Posterior cingulate gyrus (tissue), 11 donors: ENCODE measurements at places on chromosomes 1 and 21.

GRCh38 chr1:227169343-227169742, 148.9 kb downstream of the CDC42BPA start:
- DNase-seq, result no peak

DNA sequence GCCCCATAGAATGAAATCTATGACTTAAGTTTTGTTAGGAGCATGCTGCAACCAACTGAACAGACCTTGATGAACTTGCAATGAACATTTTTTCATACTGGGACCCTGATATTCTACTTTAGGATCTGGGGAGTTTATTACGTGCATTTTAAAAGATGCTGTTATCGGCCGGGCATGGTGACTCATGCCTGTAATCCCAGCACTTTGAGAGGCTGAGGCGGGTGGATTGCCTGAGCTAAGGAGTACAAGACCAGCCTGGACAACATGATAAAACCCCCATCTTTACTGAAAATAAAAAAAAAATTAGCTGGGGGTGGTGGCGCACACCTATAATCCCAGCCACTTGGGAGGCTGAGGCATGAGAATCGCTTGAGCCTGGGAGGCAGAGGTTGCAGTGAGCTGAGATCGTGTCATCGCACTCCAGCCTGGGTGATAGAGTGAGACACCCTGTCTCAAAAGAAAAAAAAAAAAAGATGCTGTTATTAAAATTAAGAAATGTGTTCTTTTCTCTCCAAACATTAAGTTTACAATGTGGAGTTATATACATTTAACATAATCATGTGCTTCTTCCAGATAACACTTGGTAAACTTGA, 7.1 kb downstream of the MPZL1 start:
- no peak for DNase-seq

GRCh38 chr1:91007092-91007491, 14.7 kb downstream of the ZNF644 start:
- no peak for DNase-seq

DNA sequence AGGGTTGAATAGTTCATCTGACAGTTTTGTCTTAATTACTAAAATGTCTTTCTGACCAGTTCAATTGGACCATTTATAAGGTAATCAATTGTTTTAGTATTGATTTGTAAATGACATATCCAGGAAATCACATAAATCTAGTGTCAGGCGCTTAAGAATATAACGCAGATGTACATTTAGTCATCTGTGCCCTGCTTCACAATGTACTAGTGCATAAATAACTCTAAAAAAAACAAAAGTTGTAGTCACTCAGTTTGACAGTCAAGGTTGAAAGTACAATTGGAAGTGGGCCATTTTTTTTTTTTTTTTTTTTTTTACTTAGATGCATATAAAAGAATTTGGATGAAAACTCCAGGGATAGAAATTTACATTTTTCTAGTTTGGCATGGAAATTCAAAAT, 490.4 kb downstream of the PTPRC start:
- DNase-seq, result no peak

DNA sequence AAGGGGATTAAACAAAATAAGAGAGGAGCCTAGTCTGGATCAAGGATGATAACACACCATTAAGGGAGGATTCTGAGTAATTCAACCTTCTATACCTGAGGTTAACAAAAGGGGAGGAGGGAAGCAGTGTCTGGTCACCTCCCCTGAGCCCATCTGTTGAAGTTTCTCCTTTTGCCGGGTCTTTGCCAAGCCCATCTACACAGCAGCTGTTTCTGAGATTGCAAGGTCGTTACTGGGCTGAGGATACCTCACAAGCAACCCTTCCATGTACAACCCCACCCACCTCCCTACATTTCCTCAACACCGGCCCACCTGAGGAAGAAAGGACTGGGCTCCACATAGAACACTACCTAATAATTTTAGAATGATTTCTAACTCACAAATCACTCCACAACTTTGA, 26.3 kb downstream of the LRRC52 start:
- DNase-seq, result no peak

DNA sequence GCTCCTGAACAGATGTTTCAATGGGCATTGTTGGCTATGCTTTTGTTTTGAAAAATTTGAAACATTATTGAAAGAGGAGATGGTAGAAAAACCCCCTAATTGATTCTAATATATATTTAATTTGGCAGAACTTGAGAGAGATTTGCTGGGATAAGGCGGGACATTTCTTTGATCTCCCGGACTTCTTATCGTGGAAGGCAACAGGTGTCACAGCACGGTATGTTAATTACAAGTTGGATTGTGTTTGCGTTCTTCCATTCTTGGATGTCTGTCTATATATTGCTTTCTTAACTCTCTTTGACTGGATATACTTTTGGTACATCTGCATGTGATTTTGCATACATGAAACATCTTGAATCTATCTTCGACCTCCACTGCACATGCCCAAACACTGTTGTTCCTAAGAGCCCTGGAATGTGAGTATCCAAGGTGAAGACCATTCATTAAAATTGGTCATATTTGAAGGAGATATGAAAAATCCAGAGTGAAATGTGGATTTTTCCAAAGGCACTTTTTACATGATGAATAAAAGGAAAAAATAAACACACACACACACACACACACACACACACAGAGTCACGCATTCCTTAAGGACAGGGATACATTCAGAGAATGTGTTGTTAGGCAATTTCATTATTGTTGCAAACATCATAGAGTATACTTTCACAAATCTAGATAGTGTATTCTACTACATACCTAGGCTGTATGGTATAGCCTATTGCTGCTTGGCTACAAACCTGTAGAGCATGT, 81.9 kb downstream of the FGGY start:
- DNase-seq, result no peak

- no peak for DNase-seq
Measured at GRCh38 chr1:19407494-19408096, 77.7 kb downstream of the CAPZB start.
